CD4-positive, alpha-beta T cell treated with Interleukin-17A for 4 hours (primary cell): ENCODE measurements at places on chromosomes 3 and 15.

DNA sequence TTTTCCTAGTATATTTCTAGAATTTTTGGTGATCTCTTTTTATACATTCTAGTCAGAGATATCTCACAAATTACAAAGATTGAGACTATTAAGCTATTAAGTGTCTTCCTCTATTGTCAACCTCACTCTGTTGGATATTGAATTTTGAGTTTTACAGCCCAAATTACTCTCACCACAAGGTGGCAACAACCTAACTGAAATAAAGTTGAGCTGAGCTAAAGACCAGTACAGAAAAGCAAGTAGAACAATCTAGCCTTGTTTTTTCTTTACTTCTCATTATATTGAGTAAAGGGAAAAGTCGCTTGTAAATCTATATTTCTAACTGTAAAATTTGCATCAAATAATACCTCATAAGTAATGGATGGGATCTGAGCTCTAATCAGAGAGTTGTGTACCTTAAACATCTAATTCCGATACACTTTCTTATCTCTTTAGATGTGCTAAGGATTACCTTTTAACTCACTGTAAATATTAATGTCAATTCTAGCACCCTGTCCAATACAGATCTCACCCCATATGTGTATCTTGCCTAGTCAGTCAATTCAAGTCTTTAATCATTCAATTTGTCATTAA, 13.6 kb upstream of the COMMD2 start:
- DNase-seq, result no peak

GRCh38 chr3:78275420-78275852, 1235.5 kb downstream of the ROBO2 start:
- no peak for DNase-seq

- no peak for DNase-seq
Measured at GRCh38 chr3:67493808-67494207, 160.6 kb downstream of the SUCLG2 start.

DNA sequence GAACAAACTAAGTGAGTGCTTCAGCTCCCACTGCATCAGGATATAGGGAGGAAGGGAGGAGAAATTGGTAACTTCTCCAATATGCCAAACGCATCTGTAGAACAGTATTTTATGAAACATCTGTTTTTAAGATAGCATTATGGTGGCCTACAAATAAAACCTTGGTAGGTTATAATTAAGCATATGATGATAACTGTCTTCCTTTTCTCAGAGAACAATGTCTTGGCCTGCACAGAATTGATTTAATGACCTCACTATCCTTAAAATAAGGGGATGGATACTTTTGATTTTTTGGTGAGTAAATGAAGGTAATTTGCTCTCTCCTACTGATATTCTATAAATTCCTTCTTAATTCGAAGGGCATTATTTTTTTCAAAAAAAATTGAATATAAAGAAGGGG, 451.5 kb upstream of the TGFBR2 start:
- no peak for DNase-seq

- DNase-seq, result no peak
Measured at GRCh38 chr3:195119461-195120266, 151.3 kb downstream of the XXYLT1 start.

GRCh38 chr15:89391685-89392257, 57.1 kb upstream of the POLG start:
- DNase-seq, result no peak

- DNase-seq, result no peak
Measured at GRCh38 chr15:49438962-49439631, 16.1 kb downstream of the FGF7 start.

DNA sequence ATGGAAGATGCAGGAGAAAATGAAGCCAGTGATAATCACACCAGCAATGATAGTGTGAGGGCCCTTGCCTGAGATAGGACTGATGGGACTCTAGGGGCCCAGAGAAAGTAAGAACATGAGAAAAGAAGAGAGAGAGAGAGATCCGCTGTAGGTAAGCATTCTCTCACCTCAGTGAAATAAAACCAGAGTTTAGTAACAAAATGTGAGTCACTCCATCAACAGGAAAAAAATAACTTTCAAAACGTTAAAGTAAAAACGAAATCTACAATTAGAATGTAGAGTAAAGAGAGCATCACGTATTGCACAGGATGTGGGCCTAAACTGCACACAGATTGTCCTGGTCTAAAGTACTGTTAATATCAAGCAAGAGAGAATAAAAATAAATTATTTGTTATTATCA, 6.8 kb upstream of the PRSS50 start:
- no peak for DNase-seq

GRCh38 chr3:105853801-105854432, 14.9 kb downstream of the CBLB start:
- DNase-seq, result no peak

- no peak for DNase-seq
Measured at GRCh38 chr3:58679446-58679845, 12.9 kb upstream of the FAM3D start.

DNA sequence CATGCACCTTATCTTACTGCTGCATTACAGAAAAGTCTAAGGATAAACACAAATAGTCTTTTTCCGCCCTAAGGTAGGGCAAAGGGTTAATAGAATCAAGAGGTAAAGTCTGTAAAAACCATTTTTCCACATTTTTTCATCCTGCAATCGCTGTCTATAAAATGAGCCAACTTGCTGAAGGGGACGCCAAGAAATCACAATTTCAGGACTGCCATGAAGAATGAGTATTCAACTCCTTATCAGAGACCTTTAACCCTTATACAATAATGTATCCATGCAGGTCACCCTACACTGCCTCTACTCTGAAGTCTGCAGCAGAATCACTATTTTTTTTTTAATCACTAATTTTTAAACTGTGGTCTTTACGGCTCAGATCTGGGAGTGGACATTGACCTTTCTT, 1.1 kb upstream of the DNAJC13 start:
- no peak for DNase-seq

- DNase-seq, result no peak
Measured at GRCh38 chr3:159839561-159840379, 148.9 kb upstream of the IL12A start.

- DNase-seq, result peak; percentile 90
Measured at GRCh38 chr3:50194128-50194902, 2.9 kb downstream of the GNAT1 start.

GRCh38 chr3:9676785-9677184, 26.8 kb upstream of the CPNE9 start:
- no peak for DNase-seq

DNA sequence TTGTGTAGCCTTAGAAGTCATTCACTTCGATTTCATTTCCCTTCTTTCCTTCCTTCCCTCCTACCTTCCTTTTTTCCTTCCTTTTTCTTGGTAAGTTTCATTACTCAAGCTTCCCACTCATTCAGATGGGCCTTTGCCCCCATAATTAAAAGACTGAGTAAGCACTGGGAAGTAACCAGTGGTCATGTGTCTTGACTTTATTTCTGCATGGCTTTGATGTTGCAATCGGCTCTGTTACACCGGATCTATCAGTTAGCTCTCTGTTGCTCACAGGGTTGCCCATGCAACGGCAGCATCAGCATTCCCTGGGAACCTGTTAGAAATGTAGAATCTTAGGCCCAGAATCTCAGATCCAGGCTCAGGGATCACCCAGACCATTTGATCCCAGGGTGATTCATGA, 25.6 kb upstream of the LARS2 start:
- DNase-seq, result no peak

GRCh38 chr3:138303474-138303873, 26.2 kb downstream of the NME9 start:
- DNase-seq, result no peak

- DNase-seq, result no peak
Measured at GRCh38 chr3:94937980-94938379, 875.1 kb downstream of the NSUN3 start.

- DNase-seq, result peak; percentile 74
Measured at GRCh38 chr15:64067564-64068030, 21.3 kb upstream of the DAPK2 start.

- no peak for DNase-seq
Measured at GRCh38 chr3:187498211-187498724, 130.1 kb downstream of the RTP4 start.

- no peak for DNase-seq
Measured at GRCh38 chr3:16350597-16351318, 85.7 kb downstream of the OXNAD1 start.

- no peak for DNase-seq
Measured at GRCh38 chr3:15964605-15965442, 167.0 kb upstream of the ANKRD28 start.

GRCh38 chr3:176941689-176942088, 255.6 kb downstream of the TBL1XR1 start:
- DNase-seq, result no peak

DNA sequence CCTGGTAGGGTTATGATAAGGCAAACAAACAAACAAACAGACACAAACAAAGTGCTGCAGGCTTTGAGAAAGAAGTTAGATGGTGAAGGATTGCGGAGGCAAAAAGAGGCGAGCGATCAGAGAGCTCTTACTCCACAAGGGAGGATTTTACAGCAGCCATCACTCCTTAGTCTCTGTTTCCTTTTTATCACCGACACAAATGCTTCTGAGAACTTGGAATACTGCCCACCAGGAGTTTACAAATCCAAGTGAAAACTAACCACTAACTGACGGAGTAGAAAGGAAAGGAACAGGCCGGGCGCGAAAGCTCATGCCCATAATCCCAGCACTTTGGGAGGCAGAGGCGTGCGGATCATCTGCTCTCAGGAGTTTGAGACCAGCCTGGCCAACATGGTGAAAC, 35.6 kb upstream of the GPR160 start:
- DNase-seq, result no peak

DNA sequence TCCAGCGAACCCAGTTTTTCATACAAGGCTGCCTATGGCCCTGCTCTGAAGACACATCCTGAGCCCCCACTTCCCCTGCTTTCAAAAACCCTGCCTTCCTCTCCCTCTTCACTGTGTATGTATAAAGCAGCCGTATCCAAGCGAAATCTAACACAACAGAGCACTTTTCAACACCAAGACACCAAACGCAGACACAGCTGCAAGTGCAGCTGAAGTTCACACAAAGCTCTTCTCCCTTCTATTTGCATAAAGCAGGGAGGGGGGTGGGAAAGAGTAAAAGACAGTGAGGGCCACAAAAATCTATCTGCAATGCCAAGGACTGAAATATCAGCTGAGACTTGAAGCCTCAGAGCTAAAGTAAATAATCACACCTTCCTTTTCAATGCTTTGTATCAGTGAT, 35.1 kb upstream of the CSPG5 start:
- DNase-seq, result no peak

- DNase-seq, result no peak
Measured at GRCh38 chr15:85980946-85981345, 98.7 kb upstream of the AGBL1 start.

DNA sequence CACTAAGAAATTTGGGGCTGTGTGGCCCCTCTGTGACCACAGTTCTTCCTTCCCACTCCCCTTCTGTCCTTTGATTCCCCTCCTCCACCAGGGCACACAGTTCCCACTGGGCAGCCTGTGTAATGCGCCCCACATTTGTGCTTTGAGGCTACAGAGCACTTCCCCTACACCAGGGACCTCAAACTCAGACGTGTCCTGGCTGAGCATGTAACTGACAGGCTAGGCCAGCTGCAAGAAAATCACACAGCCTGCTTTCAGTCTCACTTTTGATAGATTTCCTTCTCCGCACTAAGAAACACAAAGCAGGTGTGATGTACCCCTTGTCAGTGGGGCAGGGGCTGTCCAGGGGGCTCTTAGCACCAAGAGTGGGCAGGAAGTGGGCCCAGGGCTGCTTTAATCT, 29.6 kb downstream of the PRKCD start:
- no peak for DNase-seq

DNA sequence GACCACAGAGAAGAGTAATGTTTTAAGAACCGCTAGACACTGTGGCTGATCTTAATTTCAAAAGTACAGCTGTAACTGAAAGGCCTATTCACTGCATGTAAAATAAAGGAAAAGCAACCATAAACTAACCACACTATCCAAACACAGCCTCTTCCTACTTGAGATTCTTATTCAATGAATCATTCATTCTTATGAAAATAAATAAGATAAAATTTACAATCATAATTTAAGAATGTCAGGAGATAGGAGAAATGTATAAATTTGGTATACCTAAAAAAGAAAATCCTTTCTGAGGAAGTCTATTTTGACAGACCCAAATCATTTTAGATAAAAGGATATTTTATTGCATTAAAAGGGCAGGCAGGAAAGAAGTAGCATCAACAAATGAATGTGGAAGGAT, 533.5 kb upstream of the ZNF385D start:
- DNase-seq, result no peak

- DNase-seq, result no peak
Measured at GRCh38 chr3:111152496-111152895, 80.9 kb downstream of the NECTIN3 start.

DNA sequence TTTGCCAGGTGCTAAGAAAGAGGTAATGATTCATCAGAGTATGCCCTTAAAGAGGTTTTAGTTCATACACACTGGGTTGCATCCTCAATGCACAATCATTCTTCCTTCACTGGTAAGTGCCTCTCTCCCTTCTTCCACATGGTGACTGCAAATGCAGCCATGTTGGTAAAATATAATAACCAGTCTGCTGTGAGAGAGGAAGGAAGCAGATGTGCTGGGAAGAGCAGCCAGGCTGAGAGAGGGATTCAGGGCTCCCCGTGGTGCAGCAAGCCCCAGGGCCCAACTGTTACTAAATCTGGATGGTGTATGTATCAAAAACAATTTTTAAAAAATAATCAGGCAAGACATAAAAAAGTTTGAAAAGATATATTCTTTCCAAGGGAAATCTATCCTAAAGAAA, 498.1 kb downstream of the MAGI1 start:
- no peak for DNase-seq

DNA sequence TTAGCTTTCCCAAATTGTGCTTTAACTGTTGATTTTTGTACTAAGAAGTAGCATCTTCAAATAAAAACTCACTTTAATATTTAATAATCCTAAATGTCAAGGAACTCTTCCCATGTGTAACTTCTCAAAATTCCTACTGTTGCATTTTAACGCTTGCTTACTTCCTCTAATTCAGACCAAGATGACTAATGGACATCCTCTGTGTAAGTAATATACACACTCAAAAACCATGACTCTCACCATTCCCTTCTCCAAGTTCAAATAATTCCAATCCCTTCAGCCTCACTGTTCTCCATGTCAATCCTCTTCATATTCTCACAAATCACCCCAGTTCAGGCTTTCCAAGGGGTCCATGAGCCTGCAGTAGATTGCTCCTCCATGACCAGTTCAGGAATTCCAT, 13.0 kb downstream of the MRPL46 start:
- DNase-seq, result no peak

- DNase-seq, result no peak
Measured at GRCh38 chr15:48914717-48915116, 36.8 kb downstream of the EID1 start.

- DNase-seq, result no peak
Measured at GRCh38 chr3:181839039-181839915, 127.6 kb downstream of the SOX2 start.

GRCh38 chr15:69908060-69908459, 189.7 kb downstream of the TLE3 start:
- DNase-seq, result no peak

- DNase-seq, result no peak
Measured at GRCh38 chr3:32309654-32310242, 71.3 kb downstream of the CMTM8 start.
